ENCODE measurements at places on chromosomes 7 and 10. TPM values are rescaled to one million over a fixed set of nuclear protein-coding genes. Genes with fewer than 3 reads are reported as not detected.

ZSCAN21 gene
- total RNA-seq: 7.8 TPM

PPIF gene
- total RNA-seq: 31.6 TPM

CCDC136 gene
- total RNA-seq: 0.19 TPM

SPRN gene
- total RNA-seq: 0.92 TPM

NUPR2 gene
- not detected for total RNA-seq

KCNMA1 gene
- 11.4 TPM for total RNA-seq

SPDYE16 gene
- not detected for total RNA-seq

CCDC172 gene
- not detected for total RNA-seq
